Aorta (tissue), 5 donors: ENCODE measurements at places on chromosomes 16 and 17. TPM values are rescaled to one million over a fixed set of nuclear protein-coding genes. Genes with fewer than 3 reads are reported as not detected.

FLYWCH2 gene
- total RNA-seq, result 11.5 TPM

GDPD3 gene
- 18.1 TPM for total RNA-seq

OR1A1 gene
- not detected for total RNA-seq

CNGB1 gene
- total RNA-seq, result not detected

AATK gene
- total RNA-seq, result 15.1 TPM

TBC1D3E gene
- total RNA-seq, result not detected

GRCh38 chr16:11130978-11131665, 124.9 kb downstream of the SOCS1 start:
- no peak for DNase-seq

DNA sequence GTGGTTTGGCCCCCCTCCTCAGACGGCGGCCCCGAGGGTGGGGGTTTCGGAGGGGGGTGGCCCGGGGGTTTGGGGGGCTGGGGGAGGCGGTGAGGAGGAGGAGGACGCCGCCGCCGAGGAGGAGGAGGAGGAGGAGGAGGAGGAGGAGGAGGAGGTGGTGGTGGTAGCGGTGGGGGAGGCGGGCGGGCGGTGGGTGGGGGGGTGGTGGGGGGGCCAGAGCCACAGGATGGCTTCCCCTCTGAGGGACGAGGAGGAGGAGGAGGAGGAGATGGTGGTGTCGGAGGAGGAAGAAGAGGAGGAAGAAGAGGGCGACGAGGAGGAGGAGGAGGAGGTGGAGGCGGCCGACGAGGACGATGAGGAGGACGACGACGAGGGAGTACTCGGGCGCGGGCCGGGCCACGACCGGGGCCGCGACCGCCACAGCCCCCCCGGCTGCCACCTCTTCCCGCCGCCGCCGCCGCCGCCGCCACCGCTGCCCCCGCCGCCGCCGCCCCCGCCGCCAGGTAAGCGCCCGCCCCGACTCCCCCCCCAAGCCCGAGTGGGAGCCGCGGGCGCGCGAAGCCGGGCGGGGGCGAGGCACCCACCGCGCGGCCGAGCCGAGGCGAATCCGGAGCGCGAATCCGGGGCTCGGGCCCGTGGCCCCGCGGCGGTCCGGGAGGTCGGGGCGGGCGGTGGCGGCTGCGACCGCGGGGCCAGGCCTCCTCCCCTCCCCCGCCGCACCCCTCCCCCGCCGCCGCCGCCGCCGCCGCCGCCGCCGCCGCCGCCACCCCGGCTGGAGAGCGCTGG, 3.8 kb upstream of the CHD3 start:
- no peak for DNase-seq

DNA sequence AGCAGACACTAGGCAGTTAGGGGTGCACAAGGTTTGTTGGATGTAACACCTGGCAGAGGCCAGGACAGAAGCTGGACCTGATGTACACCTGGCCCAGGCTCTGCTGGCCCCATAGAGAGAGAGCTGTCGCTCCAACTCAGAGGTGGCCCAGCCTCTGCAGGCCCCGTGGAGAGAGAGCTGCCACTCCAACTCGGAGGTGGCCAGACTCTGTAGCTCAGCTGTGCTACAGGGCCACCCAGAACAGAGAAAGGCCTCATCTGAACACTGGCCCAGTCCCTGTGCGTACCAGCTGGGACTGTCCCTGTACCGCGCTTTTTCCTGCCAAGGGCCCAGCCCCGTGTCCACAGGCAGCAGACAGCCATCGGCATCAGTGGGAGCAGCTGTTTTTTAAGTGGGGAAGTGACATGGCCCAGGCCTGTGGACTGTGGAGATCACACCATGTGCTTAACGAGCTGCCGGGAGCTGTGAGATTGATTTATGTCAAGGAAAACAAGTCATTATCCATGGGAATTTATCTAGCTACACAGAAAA, 176.4 kb upstream of the CHMP6 start:
- DNase-seq, result peak; percentile 21
